ENCODE measurements at places on chromosomes 3 and 15.

DNA sequence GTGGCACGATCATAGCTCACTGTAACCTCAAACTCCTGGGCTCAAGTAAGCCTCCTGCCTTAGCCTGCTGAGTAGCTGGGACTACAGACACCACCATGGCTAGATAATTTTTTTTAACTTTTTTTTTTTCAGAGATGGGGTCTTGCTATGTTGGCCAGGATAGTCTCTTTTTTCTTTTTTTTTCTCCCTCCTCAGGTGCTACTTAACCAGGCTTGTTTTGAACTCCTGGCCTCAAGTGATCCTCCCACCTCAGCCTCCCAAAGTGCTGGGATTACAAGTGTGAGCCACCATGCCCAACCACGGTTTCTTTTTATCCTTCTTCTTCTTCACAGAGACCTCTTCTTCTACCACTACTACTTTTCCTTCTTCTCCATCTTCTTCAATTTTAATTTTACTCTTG, 53.8 kb upstream of the MAP4 start:
- DNase-seq = no peak

- no peak for DNase-seq
These were observed 25.4 kb downstream of the CYP19A1 start for GRCh38 chr15:51313074-51313393.

DNA sequence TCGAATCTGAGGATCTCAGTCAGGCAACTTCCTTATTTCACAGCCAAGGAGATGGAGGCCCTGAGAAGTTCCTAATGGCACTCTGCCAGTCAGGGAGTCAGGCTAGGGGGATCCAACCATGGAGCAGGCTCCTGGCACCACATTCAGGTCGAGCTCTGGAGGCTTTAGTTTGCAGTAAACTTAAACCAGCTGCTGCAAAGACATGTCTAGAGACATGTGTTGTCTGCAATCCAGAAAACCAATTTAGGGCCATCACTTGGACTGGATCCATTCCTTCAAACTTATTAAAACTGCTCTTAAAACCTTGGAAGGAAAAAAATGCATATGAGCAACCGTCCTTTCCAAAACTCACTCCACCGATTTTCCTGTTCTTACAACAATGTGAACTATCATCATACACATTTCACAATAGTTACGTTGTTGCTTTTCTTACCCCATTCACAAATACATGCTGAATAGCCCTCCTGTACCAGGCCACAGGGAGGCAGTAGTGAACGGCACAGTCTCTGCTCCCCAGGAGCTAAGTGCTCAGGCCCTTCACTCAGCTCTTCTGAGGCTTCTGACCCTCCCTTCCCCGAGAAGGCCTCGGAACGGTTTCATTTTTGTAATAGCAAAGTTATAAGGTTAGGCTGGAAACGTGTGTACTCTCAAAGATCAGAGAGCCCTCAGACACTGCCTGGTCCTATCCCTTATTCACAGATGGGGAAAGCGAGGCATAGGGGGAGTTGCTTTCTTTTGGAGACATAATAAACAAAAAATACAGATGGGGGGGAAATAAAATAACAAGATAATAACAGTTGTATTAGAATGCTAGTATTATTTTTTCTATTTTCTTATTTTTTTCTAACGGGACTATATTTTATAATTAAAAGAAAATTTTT, 20.1 kb downstream of the RFT1 start:
- DNase-seq = peak; percentile 92

GRCh38 chr3:59284926-59285325, 235.1 kb upstream of the CFAP20DC start:
- DNase-seq = no peak

- DNase-seq = no peak
These were observed 210.0 kb downstream of the RPLP1 start for GRCh38 chr15:69662645-69663000.

DNA sequence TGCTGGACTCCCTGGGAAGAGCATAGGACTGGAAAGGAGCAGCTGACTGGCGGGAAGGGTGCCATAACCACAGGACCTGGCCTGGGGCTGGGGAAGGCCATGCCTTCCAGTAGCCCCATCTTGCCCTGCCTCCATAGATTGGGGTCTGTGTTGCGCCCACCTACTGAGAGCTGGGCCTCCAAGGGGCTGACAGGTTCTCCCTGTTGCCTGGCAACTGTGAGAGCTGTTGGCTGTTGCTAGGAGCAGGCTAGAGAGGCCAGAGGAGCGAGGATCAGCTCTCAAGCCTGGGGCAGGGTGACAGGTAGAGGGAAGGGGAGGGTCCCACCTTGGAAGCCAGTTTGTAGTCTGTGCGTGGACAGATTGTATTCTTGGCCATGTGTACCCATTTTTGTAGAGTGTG, 2.8 kb upstream of the GNAI2 start:
- DNase-seq = no peak

GRCh38 chr3:66053550-66054094, 14.9 kb upstream of the MAGI1 start:
- peak; percentile 18 for DNase-seq

GRCh38 chr3:30708472-30708871, 102.1 kb downstream of the TGFBR2 start:
- no peak for DNase-seq

GRCh38 chr15:29698030-29698701, 124.1 kb downstream of the TJP1 start:
- DNase-seq = no peak

DNA sequence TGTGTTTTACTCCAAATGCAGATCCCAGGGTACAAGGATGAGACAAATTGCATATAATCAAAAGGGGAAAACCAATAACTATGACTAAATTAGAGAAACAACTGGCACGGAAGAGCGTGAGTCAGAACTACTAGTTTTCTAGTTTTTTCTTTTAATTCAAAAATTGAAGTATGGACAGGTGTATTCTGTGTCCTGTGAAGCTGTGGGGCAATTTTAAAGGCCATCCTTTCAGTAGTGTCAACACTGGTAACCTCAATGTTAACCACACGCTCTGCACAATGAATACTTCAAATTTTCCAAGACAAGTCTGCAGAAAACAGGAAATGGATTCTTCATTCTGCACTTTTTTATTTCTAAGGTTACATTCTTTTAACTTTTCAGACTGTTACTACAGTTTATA, 32.5 kb upstream of the GOLGA8A start:
- DNase-seq = no peak

DNA sequence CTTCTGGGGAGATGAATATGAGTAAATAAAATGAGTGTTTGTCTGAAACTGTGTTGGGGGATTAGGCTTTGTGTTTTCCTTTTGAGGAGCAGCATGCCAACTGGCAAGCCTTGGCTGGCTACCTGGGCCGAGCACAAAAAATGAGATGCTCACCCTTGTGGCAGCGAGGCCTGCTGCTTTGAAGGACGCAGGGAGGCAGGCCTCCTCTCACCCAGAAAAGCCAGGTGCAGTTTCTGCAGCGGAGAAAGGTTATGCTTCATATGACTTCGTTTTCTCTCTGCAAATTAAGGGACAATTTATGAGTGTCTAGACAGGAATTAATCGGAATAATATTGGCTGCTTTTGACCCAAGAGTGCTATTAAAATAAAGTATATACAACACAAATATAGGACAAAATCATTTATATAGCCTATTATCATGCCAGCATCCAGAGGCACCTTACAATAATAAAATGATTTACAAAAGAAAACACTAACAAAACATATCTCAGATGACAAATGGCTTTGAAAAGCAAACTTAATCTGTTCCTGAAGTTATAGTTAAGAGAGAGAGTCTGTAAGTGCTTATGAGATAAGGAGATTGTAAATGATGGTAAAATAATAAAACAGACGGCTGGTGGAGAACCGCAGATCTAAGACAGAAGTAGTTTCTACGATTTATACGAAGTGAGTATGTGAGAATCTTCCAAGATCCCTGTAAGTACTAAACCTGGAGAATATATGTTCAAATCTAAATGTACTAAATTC, 682.8 kb upstream of the NR2F2 start:
- no peak for DNase-seq

DNA sequence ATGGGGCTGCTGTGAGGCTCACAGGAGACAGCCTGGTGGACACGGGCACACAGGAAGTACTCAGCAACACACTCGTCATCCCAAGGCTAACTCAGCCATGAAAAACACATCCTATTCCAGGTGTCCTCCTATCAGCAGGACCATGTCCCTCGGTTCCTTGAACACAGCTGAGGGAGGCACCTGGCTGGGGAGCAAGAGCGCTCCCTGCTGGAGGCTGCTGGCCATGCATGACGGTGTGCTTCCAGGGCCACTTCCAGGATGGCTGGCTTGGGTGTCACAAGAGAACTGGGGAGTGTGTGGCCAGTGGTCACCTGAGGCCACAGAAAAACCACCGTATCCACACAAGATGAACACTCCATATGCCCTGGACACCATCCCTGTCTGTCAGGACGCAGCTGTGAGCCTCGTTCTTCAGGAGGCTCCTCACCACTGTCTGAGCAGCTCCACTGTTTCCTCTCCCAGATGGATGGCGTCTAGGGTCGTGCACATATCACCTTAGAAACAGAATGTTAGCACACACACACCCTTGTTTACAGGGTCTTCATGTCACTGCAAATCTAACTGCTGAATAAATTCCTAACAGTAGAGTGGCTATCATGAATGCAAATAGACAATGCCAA, 31.0 kb downstream of the POC1A start:
- peak; percentile 78 for DNase-seq

GRCh38 chr3:161798016-161798415, 301.4 kb downstream of the OTOL1 start:
- peak; percentile 75 for DNase-seq

DNA sequence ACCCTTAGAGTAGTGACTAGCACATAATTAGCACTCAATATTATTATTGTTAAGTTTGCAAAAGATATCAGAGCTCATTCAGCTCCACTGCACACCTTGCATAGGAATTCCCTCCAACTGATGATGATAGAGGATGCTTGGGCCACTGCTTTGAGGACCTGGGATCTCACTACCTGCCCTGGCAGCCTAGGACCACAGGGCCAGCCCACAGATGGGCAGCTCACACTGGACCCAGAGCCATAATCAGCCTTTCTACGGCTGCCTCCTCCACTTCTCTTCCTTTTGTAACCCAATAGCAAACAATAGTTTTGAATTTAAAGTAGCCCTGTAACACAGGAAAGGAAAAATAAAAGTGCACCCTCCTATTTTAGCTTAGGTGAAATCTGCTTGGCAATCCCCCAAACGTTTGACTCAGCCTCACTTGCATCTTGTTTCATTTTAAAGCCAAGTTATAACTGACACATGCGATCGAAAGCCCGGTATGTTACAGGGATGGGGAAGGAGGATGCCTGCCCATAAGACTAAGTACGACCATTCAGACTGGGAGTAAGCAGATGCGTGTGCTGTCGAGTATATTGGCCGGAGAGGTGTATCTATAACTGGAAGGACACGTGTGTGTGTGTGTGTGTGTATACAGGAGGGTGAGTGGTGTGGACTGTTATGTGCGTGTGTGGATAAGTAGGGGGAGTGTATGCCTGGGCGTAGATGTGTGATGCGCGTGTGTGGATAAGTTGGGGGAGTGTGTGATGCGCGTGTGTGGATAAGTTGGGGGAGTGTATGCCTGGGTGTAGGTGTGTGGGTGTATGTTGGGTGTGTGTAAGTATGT, 65.9 kb downstream of the CPN2 start:
- peak; percentile 60 for DNase-seq

- DNase-seq = no peak
These were observed 349.3 kb downstream of the MAGI1 start for GRCh38 chr3:65689436-65689835.

Data from muscle of leg (tissue), 16 donors.